Activated CD8-positive, alpha-beta T cell treated with anti-CD3 and anti-CD28 coated beads for 36 hours (primary cell): ENCODE measurements at places on chromosomes 6 and 20. TPM values are rescaled to one million over a fixed set of nuclear protein-coding genes. Genes with fewer than 3 reads are reported as not detected.
A peak's percentile ranks its signal among the peaks of the same experiment; 100 is the strongest.

The CFAP61 gene
- not detected for total RNA-seq

The RNF5 gene
- total RNA-seq, result 55.4 TPM

The DEFB124 gene
- total RNA-seq, result not detected

The LRRN4 gene
- not detected for total RNA-seq

The VEGFA gene
- total RNA-seq, result 104 TPM

The FAM229B gene
- 7.6 TPM for total RNA-seq

The GPR6 gene
- not detected for total RNA-seq

DNA sequence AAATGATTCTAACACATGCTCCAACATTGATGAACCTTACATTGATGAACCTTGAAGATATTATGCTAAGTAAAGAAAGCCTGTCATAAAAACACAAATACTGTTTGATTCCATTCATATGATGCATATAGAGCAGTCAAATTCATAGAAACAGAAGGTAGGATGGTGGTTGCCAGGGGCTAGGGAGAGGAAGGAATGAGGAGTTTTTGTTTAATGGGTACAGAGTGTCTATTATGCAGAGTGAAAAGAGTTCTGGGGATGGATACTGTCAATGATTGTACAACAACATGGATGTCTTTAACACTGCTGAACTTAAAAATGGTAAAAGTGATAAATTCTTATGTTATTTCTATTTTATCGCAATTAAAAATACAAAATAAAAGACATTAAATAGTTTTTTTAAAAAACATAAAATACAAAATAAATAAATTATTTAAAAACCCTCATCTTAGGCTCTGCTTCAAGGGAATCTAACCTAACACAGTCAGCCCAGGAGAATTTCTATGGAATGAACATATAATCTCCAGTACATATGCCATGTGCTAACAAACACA is 451.0 kb downstream of the PLCB1 start:
- DNase-seq, result no peak

DNA sequence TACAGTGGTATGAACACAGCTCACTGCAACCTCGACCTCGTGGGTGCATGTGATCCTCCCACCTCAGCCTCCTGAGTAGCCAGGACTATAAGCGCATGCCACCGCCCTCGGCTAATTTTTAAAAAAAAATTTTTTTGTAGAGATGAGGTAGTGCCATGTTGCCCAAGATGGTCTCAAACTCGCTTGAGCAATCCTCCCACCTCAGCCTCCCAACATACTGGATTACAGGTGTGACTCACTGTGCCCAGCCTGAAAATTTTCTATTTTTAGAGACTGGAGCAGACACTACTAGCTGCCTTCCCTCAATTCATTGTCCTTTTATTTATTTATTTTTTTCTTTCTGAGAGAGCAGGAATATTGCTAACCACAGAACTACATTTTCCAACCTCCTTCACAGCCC is 20.3 kb upstream of the GTF3C6 start:
- DNase-seq, result no peak

- DNase-seq, result peak; percentile 11
Measured at GRCh38 chr6:130624046-130624445, 203.2 kb upstream of the SMLR1 start.

- DNase-seq, result no peak
Measured at GRCh38 chr20:63748070-63748933, 8.7 kb downstream of the SLC2A4RG start.

- no peak for DNase-seq
Measured at GRCh38 chr20:50911030-50911429, 20.2 kb downstream of the ADNP start.

DNA sequence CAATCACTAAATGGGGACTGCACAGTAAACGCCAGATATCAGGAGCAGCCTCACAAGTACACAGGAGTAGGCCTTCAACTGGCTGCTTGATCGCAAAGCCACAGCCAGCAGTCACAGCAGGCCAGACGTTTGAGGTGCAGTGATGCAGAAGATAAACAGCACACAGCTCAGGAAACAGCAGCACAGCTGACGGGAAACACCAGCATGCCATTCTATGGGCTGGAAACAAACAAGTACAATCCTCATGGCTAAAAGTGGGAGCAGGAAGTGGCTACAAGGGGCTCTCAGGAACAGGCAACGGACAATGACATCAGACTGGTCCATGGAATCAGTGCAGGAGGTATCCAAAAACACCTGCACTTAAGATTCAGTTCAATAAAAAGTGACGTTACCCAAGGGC is 111.0 kb downstream of the DTNBP1 start:
- no peak for DNase-seq

DNA sequence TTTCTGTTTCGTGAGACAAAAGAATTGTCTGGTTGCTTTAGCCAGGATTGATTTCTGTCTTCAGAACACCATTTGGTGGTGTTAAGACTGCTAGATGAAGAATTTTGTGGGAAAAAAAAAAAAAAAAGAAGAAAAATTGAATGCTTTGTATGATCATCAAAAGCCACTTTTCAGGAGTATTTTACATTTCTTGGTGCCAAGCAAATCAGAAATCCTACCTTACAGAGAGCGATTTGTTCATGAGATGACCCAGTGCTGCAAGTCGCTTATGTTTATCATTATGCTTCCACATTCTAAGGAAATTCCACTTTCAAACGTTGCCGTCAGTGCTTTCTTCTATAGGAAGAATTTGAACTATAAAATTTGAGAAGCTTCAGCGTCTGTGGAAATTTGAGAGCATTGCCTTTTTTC is 228.7 kb downstream of the BCKDHB start:
- DNase-seq, result no peak

- DNase-seq, result peak; percentile 51
Measured at GRCh38 chr6:125154761-125155135, 1.2 kb downstream of the TPD52L1 start.

DNA sequence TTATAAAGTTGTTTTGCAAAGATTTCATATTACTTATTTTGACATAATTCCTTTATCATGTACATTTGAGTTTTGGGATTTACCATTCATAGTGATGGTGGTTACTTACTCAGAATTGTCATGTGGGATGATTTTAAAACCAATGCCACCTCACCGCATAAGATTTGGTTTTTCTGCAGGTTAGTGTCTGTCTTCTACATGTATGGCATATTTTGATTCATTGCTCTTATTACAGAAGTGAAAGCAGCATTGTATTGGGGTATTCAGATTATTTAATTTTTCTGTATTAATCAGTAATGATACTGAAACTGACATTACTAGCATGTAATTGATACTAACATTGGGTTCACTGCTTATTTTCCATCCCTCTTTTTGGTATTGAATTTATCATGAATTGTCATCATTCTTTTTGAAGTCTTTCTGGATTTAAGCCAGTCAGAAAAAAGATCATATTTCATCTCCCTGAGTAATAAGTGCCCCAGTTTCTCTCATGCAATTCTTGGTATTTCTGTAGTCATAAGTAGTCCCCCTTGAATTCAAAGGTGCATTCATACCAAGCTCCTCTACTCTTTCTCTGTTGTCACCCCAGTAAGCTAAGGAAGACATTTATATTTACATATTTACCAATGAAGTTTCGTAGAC is 176.6 kb downstream of the BCKDHB start:
- DNase-seq, result no peak

GRCh38 chr6:33848484-33848883 is 44.7 kb upstream of the MLN start:
- DNase-seq, result no peak

DNA sequence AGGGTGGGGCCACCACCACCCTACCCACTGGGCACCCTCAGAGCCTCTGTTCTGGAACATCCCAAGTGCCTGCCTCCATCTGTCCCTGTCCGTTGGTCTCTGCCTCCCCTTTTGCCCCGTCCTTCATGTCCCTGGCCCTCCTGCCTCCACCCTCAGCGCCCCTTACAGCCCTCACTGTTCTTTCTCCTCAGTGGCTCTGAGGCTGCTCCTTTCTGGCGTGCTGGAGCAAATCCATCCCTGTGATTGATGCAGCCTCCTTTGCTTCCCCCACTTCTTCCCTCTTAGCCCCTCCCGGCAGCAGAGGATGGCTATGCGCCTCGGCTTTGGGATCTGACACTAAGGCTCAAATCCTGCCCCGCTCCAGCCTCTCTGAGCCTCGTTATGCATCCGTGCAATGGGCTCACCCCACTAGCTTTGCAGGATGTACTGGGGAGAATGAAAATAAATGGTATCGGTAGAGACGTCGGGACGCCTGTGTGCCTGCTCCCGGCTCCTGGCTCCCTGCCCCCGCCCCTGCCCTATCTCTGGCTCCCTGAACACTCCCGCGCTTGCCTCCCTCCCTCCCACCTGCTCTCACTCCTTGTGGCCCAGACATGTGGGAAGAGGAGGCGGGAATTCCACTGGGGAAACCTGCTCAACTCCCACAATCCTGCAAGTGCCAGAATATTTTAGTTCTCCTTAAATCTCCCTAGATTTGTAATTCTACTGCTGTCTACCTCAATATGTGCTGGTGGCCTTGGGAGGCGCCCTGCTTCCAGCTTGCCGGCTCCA is 13.1 kb downstream of the VSTM2L start:
- DNase-seq, result no peak

DNA sequence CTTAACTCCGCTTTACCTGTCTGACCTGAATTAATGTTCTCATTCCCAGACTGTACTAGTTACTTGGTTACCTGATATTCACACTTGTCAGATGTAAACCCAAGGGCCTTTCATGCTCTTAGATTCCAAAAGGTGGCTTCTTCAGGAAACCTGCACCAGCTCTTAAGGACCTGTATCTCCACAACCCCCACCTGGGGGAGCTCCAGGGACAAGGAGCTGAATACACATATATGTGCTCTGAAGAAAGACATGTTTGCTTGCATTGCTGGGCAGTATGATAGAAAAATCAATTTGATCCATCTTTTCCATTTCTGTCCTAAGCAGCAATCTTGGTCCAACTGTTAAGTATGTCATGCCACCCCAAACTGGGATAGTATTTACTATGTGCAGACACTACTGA is 64.8 kb upstream of the POU3F2 start:
- DNase-seq, result peak; percentile 44

DNA sequence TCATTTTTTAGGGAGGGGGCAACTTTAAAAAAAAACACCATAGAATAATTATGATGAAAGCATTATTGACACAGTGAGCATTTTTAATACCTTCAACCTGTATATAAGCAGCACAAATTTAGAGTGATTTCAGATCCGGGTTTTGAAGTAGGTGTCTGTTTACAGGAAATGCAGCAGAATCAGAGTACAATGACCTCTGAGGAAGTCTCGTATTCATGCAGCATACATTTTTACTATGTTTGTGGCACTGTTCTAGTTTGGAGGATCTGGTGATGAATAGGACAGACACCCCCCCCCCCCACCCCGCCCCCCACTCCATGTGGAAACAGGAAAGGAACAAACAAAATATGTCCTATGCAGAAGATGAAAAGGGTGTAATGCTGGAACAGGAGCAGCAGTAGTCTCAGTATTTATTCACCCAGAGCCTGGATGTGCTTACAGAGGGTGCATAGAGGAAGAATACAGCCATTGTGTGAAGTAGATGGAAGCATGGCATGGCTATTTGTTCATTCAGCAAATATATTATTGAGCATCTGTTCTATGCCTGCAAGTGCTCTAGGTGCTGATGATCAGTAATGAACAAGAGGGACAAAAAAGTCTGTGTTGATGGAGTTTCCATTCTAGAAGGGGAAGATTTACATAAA is 19.7 kb downstream of the VAPB start:
- no peak for DNase-seq

DNA sequence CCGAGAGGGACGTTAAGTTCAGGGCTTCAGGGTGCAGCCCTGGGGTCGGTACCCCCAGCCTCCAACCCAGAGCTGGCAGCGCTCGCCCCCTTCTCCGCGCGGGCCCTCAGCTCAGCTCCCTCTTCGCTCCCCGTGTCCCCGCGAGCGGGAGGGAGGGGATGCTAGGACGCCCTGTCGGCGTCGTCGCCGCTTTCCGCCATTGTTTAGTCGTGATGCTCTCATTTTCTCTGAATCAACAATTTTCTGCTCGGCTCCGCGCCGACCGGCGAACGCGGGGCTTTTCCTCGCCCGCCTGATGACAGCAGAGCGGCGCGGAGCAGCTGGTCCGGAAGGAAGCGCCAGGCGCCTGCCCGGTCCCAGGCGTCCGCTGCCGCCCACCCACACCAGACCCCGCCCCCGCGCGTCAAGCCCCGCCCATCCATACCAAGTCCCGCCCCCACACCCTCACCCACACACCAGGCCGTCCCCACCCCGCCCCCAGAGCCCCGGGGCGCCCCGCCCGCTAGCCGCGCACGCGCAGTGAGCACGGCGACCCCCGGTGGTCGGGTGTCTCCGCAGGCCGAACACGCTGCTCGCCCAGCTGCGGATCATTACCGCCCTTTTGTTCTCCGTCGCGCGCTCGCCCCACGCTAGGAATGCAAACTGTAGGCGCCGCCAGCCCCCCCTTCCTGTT is 50.1 kb upstream of the SLC32A1 start:
- peak; percentile 75 for DNase-seq

DNA sequence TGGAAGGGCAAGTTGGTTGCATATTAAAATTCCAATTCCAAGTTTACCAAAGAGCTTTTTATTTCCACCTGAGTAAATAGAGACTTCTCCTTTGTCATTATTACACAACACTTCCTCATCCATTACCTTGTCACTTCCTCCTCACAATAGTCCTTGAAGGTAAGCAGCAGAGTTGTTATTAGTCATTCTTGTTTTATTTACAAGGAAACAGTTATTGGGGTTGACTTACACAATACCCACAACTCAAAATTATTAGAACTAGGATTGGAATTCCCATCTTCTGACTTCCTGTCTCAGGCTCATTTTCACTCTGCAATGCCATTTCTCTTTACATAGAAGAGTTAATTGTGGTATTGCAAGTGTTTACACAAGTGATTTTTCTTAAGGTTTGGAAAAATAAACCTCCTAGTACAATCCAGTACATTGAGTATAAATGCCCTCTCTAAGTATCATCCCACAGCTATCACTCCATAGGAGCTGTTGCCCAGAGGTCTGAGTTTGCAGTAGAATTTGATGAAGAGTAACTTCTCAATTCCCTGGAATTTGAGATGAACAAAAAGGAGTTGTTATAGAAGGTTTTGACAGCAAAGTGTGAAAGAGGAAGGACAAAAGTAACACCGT is 28.9 kb upstream of the MTRF1L start:
- DNase-seq, result no peak

GRCh38 chr20:53949319-53949839 is 121.0 kb downstream of the BCAS1 start:
- DNase-seq, result peak; percentile 89

DNA sequence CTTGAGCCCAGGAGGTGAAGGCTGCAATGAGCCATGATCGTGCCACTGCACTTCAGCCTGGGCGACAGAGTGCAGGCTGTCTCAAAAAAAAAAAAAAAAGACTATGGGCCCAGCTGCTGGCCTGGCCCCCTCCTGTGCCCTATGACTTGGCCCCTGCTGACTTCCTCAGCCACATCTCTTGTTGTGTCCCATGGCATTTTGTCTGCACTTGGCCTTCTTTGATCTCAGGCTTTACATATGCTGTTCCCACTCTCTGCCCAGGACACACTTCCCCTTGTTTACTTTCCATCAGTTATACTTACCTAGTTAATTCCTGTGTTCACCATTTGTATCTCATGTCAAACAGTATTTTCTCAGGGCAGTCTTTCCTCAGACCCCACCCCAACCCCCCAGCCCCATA is 44.5 kb downstream of the RPRD1B start:
- no peak for DNase-seq

- DNase-seq, result no peak
Measured at GRCh38 chr6:85644279-85644762, 1.6 kb upstream of the SYNCRIP start.
